Right kidney (tissue), 9 donors: ENCODE measurements at places on chromosomes 2 and 18.
A peak's percentile ranks its signal among the peaks of the same experiment; 100 is the strongest.

GRCh38 chr2:229287823-229288222 lies 16.7 kb upstream of the PID1 start:
- DNase-seq, result no peak

DNA sequence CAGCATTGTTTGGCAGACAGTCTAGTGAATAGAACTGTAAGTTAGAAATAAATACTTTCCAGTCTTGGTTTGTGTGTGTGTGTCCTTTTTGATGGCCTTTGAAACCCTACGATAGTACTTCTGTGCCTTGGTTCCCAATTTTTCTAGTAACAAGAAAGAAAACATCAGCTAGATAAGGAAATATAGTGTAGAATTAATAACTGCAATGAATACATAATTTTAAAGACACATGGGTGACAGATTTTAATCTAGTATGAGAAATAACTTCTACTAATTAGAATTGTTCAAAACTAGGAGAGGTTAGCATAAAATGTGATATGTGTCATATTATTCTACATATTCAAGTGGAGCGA lies 44.5 kb upstream of the NEMP2 start:
- no peak for DNase-seq

DNA sequence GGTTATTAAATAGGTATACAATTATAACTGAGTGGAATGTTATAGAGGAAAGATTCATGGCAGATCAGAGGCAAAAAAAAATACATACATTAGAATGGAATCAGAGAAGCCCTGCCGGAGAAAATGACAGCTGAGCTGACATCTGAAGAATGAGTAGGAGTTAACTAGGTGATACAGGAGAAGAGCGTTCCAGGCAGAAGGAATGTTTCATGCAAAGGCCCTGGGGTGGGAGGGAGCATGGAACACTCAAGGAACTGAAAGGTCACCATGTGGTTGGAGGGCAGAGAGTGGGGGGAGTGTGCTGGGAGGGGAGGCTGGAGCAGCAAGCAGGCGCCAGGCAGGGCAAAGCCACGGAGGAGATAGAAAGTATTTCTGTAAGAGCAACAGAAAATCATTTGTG lies 31.6 kb upstream of the CDK5R2 start:
- no peak for DNase-seq

- DNase-seq, result no peak
Measured at GRCh38 chr2:88602022-88602421, 25.2 kb downstream of the EIF2AK3 start.

GRCh38 chr18:45462179-45462578 lies 153.1 kb upstream of the SLC14A2 start:
- DNase-seq, result no peak

DNA sequence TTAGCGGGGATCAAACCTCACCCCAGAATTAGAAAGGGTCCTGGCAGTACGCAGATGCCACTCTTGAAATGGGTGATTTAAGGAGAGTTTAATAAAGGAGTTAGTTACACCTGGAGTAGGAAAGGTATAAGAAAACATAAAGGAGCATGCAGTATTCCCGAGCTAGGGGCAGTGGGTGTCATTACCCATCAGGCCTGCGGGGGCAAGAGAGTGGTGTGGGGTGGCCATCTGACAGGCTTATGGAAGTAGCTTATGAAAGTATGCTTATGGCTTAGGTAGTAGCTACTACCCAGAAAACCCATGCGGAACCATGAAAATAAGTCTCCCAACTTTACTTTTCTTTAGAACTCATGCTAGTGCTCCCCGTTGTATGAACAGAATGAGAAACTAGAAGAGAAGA lies 568.9 kb upstream of the ACVR2A start:
- DNase-seq, result no peak

DNA sequence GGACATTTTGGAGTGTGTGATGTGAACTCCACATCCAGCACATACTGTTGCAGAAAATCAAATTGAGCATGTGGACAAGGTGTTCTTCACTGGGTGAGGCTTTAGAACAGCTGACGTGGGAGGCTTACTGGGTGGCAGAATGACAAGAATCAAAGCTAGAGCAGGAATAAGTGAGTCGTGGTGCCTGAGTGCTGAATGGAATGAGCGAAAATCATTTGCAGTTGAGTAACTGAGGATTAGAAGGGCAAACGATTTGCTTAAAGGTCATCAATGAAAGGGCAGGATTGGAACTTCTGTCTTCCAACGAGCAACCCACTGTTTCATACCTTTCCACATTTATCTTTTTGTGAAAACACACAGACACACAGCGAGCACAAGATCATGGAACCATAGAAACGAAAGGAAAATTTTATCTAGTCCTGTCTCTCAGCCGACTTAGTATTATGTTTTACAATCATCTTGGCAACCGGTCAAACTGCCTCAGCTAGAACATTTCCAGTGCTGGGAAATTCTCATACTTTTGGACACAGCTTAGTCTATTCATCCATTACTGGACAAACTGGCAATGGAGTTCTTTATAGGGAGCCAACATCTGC lies 7.2 kb upstream of the DAW1 start:
- no peak for DNase-seq

- no peak for DNase-seq
Measured at GRCh38 chr18:79848579-79849327, 51.0 kb downstream of the KCNG2 start.

- peak; percentile 78 for DNase-seq
Measured at GRCh38 chr2:124025171-124025580, at the start of gene CNTNAP5. TSS of gene CNTNAP5 (plus strand) at chr2:124025287. CDS start at chr2:124025651, 364 bp downstream.

GRCh38 chr2:75892490-75892889 lies 181.8 kb upstream of the GCFC2 start:
- DNase-seq, result no peak

DNA sequence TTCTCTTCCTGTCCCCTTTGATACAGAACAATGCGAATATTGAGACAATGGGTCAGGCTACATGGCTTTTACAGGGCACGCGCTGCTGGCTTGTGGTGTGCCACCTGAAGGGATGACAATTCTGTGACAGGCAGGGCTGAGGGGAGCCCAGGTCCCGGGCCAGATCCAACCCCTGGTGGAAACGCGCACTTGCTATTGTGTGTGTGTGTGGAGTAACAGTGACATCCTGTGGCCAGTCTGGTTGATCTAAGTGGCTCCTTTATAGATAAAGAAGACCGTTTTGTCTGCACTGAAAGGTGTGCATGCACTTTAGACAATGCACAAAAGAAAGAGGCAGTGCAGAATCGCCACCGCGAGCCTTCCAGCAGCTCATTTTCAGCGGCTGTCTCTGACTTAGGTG lies 273.6 kb downstream of the HRH4 start:
- peak; percentile 31 for DNase-seq

GRCh38 chr2:172953411-172953810 lies 122.2 kb upstream of the MAP3K20 start:
- no peak for DNase-seq
